Stimulated activated CD4-positive, alpha-beta T cell treated with anti-CD3 and anti-CD28 coated beads, Interleukin-1b, Interleukin-23, amount 100 ng/mL, for 1 hour (primary cell): ENCODE measurements at places on chromosomes 11 and 22.

- DNase-seq, result no peak
Observed at GRCh38 chr11:75059299-75059698, 37.4 kb downstream of the OR2AT4 start.

GRCh38 chr11:85464283-85464682, 162.9 kb downstream of the DLG2 start:
- no peak for DNase-seq

GRCh38 chr11:44005956-44006355, 41.8 kb upstream of the ACCSL start:
- no peak for DNase-seq

GRCh38 chr11:61697078-61697502, 16.9 kb downstream of the DAGLA start:
- no peak for DNase-seq

GRCh38 chr11:120775986-120776951, 247.6 kb upstream of the TBCEL start:
- DNase-seq, result no peak

- DNase-seq, result no peak
Observed at GRCh38 chr11:13831696-13832095, 130.8 kb upstream of the SPON1 start.

DNA sequence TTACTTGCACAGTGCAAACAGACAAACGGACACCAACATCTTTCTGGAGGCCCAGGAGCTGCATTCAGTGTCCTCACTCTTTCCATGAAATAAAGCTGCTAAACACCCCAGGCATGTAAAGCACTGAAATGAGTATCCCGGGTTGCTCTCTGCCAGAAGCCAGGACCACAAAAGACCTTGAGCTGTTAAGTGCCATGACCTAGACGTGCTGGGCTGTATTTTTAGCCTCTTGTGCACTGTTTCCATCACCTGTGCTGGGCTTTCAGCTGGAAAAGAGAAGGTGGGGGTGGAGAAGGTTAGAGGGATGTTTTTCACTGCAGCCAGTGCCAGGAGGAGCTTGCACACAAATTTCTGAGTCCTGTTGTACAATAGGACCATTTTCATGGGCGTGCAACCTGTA, 3.4 kb upstream of the KREMEN1 start:
- DNase-seq, result no peak

GRCh38 chr11:113240790-113241635, 73.4 kb upstream of the TTC12 start:
- no peak for DNase-seq

DNA sequence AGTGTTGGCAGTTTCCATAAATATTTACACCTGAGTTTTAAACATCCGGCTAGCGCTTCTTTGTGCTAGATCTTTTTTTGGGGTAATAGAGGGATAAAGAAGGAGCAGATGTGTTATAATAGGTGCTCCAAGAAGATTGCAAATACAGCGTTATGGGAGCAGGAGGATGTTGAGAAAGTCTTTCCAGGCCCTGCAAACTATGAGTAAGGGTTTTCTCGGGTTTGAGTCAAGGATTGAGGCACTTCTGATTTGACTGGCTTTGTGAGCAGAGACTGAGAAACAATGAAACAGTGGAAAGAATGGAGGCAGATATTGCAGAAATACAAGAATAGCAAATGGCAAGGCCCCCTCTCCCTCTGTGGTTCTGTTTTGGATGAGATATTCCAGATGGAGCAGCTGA, 155.0 kb upstream of the TIMP3 start:
- no peak for DNase-seq

GRCh38 chr22:48695731-48696305, 1131.9 kb downstream of the BRD1 start:
- no peak for DNase-seq

- DNase-seq, result no peak
Observed at GRCh38 chr22:24583221-24584165, 9.4 kb downstream of the LRRC75B start.

- DNase-seq, result no peak
Observed at GRCh38 chr11:60785806-60786361, 751 bp downstream of the MS4A10 start.

DNA sequence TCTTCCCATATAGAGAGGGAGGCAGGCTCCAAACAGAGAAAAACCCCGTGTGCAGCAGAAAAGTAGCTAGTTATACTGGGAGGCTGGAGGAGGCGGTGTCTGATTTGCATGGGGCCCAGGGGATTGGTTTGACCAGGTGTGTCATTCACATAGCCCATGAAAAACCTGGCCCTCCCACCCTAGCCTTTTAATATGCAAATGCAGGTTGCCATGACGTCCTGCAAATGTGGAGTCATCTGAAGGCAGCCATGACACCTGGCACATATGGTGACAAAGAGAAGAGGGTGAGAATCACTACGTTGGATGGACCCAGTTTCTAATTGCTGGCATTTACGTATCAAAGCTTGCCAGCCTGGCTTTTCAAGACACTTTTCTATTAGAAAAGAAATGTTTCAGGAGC, 57.8 kb downstream of the FAM181B start:
- no peak for DNase-seq

DNA sequence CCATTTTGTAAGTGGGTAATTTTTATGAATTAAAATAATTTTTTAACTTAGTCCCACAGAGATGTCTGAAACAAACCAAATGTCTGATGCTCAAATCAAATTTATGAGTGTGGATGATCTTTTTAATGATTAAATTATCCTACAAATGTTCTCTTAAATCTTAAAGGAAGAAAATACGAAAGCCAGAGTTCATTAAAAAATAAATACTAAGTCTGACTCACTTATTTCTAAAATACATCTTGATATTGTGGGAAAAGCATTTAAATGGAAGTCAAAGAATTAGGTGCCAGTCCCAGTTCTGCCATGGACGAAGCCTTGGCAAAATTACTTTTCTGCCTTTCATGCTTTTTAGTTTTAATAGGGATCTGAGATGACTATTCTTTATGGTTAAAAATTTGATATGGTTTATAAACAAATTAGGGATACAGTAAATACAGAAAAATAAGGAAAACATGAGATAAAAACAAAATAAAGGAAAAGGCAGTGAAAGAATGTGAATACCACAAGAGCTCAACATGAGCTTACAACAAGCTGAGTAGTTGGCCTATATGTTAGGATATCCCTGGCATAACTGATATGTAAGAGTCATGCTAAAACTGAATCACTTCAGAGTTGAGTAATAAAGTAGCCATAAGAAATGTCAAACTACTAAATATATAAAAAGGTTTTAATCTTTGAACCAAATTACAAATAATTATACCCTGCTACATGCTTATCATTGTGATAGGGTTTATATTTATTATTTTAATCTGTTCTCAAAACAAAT, 9.2 kb downstream of the CCDC34 start:
- DNase-seq, result no peak

DNA sequence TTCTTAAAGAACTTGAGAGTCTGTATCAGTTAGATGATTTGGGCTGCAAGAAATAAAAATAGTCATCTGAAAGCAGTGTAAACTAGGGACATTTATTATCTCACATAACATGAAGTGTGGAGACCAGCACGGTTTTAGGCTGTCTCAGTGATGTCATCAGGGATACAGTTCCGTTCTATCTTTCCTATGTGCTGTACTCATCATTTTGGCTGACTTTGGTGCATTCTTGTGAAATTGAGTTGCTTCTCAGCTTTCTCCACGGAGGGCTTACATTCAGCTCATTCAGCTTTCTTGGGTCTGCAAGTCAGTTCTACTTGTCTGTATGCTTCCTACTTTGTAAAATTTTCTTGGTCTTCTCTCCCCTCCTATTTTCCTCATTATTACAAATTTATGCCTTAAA, 51.8 kb upstream of the LIN7C start:
- no peak for DNase-seq

- DNase-seq, result no peak
Observed at GRCh38 chr11:24132471-24132870, 364.4 kb upstream of the LUZP2 start.

- no peak for DNase-seq
Observed at GRCh38 chr11:18705651-18706281, 7.2 kb downstream of the TMEM86A start.

GRCh38 chr11:61711498-61711897, 31.3 kb downstream of the DAGLA start:
- DNase-seq, result no peak

- DNase-seq, result no peak
Observed at GRCh38 chr11:126197277-126197939, 14.0 kb downstream of the RPUSD4 start.

DNA sequence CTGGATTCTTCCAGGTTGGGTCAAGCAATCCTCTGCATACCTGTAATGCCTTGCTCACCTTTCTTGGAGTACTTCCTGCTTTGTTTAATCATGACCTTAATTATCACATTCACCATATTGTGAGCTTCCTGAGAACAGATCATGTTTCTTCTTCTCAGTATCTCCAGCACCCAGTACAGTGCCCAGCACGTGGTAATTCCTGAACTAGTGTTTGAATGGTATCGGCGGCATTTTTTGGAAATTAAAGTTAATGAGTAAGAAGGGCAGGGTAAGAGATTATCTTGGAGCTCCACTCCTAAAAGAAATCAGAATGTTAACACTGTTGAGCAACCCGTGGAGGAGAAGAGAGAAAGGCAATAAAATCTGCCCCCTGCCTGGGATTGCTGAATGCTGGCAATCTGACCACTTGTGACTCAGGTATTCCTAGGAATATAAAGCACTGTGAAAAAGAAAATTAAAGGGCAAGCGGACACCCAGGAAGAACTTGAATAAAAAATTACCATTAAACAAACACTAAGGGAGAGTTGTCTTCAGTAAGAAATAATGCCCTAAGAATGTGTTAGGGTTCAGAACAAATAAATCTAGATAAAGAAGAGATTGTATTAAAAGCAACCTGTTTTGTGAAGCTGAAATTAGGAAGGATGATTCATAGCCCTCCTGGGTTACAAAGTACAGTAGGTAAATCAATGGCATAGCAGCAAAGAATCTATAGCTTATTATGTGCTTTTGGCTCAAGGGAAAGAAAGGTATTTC, 92.9 kb downstream of the PDHX start:
- no peak for DNase-seq
